ENCODE measurements at places on chromosomes 1 and 21. TPM values are rescaled to one million over a fixed set of nuclear protein-coding genes. Genes with fewer than 3 reads are reported as not detected.

The S100A9 gene
- 88.6 TPM for total RNA-seq

The AKT3 gene
- 12.2 TPM for total RNA-seq

The CNR2 gene
- not detected for total RNA-seq

The COL16A1 gene
- total RNA-seq, result 5.2 TPM

The F5 gene
- total RNA-seq, result not detected

GRCh38 chr1:71015745-71016144 lies 31.9 kb downstream of the PTGER3 start:
- no peak for DNase-seq

- DNase-seq, result no peak
Measured at GRCh38 chr1:222950892-222951291, 136.1 kb downstream of the DISP1 start.

DNA sequence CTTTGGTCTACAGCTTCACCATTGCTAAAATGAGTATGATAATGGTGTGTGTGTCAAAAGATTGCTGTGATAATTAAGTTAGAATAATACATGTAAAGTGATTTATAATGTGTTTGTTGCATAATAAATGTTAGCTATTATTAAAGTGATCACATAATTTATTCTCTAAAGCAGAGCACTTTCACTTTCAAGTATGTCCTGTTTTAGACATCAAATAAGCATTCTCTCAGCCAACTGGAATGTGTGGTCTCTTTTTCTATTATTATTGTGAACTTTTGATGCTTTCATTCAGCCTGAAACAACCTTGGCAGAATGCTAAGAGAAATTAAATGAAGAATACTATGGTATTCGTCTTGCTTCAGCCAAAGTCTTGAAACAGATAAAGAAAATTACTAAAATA lies 102.8 kb upstream of the COL11A1 start:
- DNase-seq, result no peak

GRCh38 chr1:211596418-211597181 lies 17.6 kb upstream of the SLC30A1 start:
- DNase-seq, result no peak

- DNase-seq, result no peak
Measured at GRCh38 chr1:33295023-33295422, 25.9 kb downstream of the A3GALT2 start.

- DNase-seq, result no peak
Measured at GRCh38 chr1:52659851-52660596, 27.1 kb downstream of the SHISAL2A start.

- DNase-seq, result no peak
Measured at GRCh38 chr1:149936992-149937705, 470 bp upstream of the MTMR11 start.

- DNase-seq, result peak; percentile 71
Measured at GRCh38 chr1:165854101-165854845, 26.9 kb downstream of the UCK2 start.

- DNase-seq, result no peak
Measured at GRCh38 chr1:25030674-25031589, 100.9 kb upstream of the RUNX3 start.

GRCh38 chr1:56436912-56437417 lies 142.4 kb downstream of the PLPP3 start:
- no peak for DNase-seq

GRCh38 chr1:113980110-113980509 lies 836 bp downstream of the OLFML3 start:
- no peak for DNase-seq

DNA sequence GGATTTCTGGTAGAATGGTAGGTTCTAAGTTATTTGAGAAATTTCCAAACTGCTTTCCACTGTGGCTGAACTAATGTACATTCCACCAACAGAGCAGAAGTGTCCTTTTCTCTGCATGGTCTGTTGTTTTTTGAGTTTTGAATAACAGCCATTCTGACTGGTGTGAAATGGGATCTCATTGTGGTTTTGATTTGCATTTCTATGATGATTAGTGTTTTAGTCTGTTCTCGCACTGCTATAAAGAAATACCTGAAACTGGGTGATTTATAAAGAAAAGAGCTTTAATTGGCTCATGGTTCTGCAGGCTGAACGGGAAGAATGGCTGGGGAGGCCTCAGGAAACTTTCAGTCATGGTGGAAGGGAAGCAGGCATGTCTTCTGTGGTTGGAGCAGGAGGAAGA lies 80.3 kb downstream of the SDCCAG8 start:
- DNase-seq, result no peak

Data from epithelial cell of proximal tubule (primary cell).